ENCODE measurements at places on chromosomes 1 and 21. TPM values are rescaled to one million over a fixed set of nuclear protein-coding genes. Genes with fewer than 3 reads are reported as not detected.

CFAP107 gene
- total RNA-seq = 13.4 TPM

KCNE1 gene
- total RNA-seq = 12.4 TPM

AP4B1 gene
- total RNA-seq = 49.6 TPM

SYPL2 gene
- total RNA-seq = 46.1 TPM

SLC35D1 gene
- total RNA-seq = 17.2 TPM

SUSD4 gene
- 17.7 TPM for total RNA-seq

SELP gene
- 3.1 TPM for total RNA-seq

- no peak for DNase-seq
- H3K36me3 ChIP-seq = no peaks in the 10 kb centered on the region
- no peak overlapping the region for H3K4me3 ChIP-seq
- no peaks in the 10 kb centered on the region for H3K4me1 ChIP-seq
These were observed 10.0 kb downstream of the SMCP start for GRCh38 chr1:152888126-152888525.

- no peaks in the 10 kb centered on the region for H3K27me3 ChIP-seq
- no peak overlapping the region for H3K4me3 ChIP-seq
- DNase-seq = peak; percentile 51
- H3K36me3 ChIP-seq = no peaks in the 10 kb centered on the region
These were observed 51.3 kb upstream of the IFFO2 start for GRCh38 chr1:19007491-19008441.

DNA sequence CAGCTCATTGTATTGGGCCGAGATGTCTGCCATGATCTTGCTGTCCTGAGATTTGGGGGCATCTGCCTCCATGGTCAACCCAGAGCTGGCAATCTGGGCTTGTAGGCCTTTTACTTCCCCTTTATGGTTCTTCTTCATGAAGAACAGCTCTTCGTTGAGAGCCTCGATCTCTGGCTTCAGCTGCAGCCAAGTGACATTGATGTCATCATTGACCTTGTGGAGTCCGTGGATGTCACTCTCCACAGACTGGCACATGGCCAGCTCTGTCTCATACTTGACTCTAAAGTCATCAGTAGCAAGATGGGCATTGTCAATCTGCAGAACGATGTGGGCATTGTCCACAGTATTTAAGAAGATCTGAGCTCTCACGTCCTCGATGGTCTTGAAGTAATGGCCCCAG lies 29.2 kb downstream of the RAP1A start:
- no peak overlapping the region for H3K4me3 ChIP-seq
- no peaks in the 10 kb centered on the region for H3K36me3 ChIP-seq
- peak; percentile 67 for DNase-seq
- no peaks in the 10 kb centered on the region for H3K27me3 ChIP-seq
- H3K4me1 ChIP-seq = no peaks in the 10 kb centered on the region

DNA sequence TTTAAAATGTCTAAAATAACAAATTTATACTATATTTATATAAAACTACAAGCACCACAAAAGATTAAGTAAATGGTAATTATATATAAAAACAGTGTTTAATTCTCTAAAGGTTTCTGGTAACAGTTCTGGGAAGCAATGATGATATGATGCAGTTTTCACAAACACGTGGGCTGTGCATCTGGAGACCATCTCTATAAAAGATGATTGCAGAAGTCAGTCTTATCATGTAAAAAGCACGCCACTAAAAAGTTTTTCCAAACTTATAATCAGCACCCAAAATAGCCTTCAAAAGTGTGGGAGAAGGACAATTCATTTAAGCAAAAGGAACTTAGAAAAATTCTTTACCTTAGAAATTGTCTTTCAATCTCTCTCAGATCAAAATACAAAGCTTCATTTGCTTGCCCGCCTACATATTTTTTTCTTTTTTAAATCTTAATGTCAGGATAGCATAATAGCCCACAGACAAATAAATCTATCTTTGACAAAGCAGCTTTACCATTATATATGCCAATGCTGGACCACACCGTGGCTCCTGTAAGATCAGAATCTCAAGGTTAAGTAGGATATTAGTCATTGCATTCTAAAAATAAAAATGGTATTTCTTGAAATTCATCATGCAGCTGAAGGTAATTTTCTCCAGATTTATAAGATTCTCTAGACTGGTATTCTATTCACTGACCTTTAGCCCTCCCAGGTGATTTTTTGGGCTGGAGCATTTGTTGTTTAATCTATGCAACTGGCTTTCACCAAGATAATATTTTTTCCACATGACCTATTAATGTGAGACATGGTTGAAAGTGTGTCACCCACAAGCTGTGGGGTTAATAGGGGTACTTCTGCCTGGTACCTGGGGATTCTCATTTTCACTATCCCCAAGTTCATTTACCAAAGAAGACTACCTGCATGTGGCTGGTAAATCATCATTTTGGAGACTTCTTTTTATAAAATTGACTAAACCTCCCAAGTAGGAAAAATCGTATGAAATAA lies 189.6 kb upstream of the ST6GALNAC5 start:
- no peak for DNase-seq
- H3K27me3 ChIP-seq = no peaks in the 10 kb centered on the region
- no peaks in the 10 kb centered on the region for H3K4me1 ChIP-seq
- H3K27ac ChIP-seq = no peak overlapping the region
- no peaks in the 10 kb centered on the region for H3K36me3 ChIP-seq

DNA sequence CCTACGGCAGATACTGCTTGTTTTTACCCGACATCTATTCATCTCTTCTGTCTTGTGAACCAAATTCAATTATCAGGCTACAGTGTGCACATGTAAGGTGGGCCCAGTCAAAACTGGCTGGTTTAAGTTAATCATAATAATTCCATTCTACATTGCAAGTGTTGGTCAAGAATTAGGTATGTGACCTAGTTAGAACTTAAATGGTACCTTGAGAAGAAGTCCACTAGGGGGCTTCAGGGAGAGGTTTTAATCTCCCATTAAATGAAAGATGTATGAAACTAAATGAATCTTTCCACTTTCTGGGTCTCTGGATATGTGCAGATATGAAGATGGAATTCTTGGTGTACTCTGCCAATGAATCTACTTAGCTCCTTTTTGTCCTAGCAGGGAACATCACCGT lies 187.1 kb downstream of the CDC42BPA start:
- no peaks in the 10 kb centered on the region for H3K4me1 ChIP-seq
- DNase-seq = no peak
- no peak overlapping the region for H3K27ac ChIP-seq
- no peak overlapping the region for H3K4me3 ChIP-seq
- no peaks in the 10 kb centered on the region for H3K27me3 ChIP-seq

- no peaks in the 10 kb centered on the region for H3K27me3 ChIP-seq
- H3K36me3 ChIP-seq = no peaks in the 10 kb centered on the region
- no peak overlapping the region for H3K4me3 ChIP-seq
- DNase-seq = peak; percentile 17
- H3K4me1 ChIP-seq = no peaks in the 10 kb centered on the region
These were observed 183.4 kb upstream of the PTBP2 start for GRCh38 chr1:96538111-96538641.

- no peaks in the 10 kb centered on the region for H3K4me1 ChIP-seq
- no peaks in the 10 kb centered on the region for H3K36me3 ChIP-seq
- no peak overlapping the region for H3K27ac ChIP-seq
These were observed 132.5 kb upstream of the CACHD1 start for GRCh38 chr1:64337475-64337874.

DNA sequence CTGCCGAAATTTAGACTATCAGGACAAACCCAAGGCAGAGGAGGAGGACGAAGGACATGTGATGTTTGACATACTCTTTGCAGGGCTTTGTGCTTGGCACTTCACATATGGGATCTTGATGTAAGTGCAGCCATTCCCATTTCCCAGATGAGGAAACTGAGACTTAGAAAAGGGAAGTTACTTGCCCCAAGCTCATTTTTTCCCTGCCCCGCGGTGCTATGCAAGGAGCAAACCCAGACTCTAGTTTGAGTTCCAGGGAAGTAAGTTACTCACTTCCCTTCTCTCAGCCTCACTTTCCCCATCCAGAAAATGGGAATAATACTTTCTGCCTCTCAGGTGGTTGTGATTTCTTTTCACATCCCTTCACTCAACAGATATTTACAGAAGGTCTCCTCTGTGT lies 4.5 kb upstream of the FOXO6 start:
- no peaks in the 10 kb centered on the region for H3K4me1 ChIP-seq
- H3K27ac ChIP-seq = no peak overlapping the region
- H3K27me3 ChIP-seq = no peaks in the 10 kb centered on the region
- DNase-seq = no peak
- H3K36me3 ChIP-seq = no peaks in the 10 kb centered on the region

DNA sequence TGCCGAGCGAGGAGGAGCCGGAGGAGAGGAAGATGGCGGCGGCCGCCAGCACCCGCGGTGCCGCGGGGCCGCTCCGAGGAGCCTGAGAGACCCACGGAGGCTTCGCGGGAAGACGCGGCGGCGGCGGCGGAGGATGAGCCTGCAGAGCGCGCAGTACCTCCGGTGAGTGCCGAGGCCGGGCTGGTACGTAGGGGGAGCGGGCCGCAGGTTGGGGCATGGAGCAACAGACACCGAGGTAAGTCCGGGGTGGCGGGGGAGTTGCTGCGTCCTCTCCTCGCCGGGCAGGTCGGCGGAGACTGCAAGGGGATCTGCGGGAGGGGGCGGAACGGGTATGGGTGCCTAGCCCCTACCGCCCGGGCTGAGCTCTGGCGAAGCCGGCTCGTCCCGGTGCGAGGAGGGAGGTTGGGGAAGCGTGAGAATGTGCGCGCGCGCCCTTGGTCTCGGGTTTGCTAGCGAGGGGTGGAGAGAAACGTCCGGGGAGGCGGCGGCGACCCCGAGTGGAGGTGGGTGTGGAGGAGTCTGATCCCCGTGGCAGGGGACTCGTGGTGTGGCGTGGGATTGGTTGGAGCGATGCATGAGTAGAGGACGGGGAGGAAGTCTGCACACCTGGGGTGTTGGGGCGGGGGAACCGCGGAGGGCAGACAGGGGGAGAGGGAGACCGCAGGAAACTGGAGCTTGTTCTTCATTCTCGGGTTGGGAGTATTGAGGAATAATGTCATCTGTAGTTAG lies at the start of gene SMG7:
TSS of gene SMG7 (plus strand) at position 12 of the 729 bp plus-strand sequence. CDS start at position 134, 122 bp downstream.
- H3K27ac ChIP-seq = peak within 1 kb of the TSS; percentile 96
- peaks cover 6% of the 10 kb centered on the region for H3K4me1 ChIP-seq
- no peaks in the 10 kb centered on the region for H3K36me3 ChIP-seq
- peak within 1 kb of the TSS; percentile 78 for H3K4me3 ChIP-seq
